ENCODE measurements at places on chromosomes 2 and 18.

DNA sequence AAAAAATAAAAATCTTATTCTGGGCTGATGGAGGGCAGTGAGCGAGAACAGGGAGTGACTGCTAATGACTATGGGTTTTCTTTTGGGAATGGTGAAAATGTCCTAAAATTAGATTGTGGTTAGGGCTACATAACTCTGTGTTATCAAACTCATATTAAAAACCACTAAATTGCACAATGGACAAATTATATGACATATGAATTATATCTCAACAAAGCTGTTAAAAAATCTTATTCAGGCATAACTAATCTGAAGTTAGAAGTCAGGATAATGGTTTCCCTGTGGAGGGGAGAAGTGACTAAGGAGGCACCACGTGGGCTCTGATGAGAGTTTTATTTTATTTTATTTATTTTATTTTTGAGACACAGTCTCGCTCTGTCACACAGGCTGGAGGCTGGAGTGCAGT, 32.1 kb upstream of the DPP4 start:
- no peak for DNase-seq

- DNase-seq: no peak
These were observed 25.1 kb upstream of the ME2 start for GRCh38 chr18:50853863-50854271.

- peak; percentile 18 for DNase-seq
These were observed 32.0 kb upstream of the GPR39 start for GRCh38 chr2:132384491-132385151.

GRCh38 chr2:240463866-240464481, 28.5 kb downstream of the GPC1 start:
- no peak for DNase-seq

DNA sequence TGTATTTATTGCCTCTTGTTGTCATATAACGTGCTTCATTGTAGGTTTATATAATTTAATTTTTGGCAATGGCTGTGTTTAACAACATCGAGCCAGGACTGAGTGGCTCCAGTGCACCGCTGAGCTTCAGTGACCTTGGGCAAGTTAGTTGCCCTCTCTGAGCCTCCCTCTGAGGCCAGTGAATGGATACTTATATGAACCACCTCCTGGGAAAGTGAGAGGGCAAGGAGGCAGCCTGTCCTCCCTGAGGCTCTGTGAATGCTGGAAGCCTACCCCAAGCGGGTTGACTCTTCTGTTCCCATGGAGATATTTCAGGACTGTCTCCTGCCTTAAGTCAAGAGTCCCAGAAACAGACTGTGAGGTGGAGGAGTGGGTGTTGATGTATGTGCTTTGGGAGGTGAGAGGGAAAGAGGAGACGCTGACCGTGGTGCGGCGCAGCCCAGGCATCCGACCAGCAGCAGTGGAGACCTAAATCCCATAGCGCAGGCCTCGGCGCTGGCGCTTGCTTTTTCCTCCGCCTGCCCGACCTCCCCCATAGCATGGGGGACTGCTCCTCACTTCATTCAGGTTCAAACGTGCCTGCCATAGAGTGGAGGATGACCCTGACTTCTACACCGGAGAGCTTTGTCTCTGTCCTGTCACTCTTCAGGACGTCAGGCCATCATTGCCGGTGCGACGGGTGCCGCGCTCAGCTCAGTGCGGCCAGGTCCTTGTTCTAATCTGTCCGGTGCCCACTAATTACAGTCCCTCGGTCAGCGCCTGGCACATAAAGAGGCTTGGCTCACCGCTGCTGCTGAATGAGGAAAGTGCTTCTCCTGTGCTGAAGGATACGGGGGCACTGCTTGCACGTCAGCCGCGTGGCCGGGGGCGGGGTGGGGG, 167.3 kb upstream of the HS6ST1 start:
- DNase-seq: no peak

GRCh38 chr2:50431958-50432650, 599.8 kb downstream of the NRXN1 start:
- DNase-seq: no peak

DNA sequence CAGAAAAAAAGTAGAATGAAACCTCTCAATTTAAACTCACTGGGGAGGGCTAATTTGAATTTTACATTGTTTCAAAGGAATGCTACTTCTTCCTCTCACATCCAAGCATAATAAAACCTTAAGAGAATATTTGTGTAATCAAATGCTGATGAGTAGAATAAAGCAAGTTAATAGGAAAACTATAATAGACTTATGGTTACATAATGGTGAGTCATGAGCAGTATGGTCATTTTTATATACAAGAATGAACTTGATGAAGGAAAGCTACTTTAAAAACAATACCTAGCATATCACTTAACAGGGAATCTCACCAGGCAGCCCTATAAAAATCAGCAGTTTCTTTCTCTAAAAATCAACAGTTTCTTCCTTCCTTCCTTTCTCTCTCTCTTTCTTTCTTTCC, 80.3 kb downstream of the VSNL1 start:
- no peak for DNase-seq

DNA sequence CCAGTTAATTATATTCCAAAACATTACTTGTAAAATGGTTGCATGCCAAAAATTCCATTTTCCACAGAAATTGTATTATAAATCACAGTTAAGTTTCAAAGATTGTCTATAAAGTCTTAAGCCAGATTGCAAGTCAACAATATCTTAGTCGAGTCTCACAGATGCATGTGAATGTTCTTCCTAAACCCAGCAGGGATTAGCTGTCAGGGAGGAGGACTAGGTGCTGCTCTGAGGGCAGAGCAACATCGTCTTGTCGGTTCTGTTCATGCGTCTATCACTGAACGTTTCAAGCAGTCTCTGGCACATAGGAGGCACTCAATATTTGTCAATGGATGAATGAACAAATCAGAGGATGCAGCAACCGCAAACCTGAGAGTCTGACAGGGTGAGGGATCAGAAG, 27.0 kb downstream of the EPB41L3 start:
- no peak for DNase-seq

DNA sequence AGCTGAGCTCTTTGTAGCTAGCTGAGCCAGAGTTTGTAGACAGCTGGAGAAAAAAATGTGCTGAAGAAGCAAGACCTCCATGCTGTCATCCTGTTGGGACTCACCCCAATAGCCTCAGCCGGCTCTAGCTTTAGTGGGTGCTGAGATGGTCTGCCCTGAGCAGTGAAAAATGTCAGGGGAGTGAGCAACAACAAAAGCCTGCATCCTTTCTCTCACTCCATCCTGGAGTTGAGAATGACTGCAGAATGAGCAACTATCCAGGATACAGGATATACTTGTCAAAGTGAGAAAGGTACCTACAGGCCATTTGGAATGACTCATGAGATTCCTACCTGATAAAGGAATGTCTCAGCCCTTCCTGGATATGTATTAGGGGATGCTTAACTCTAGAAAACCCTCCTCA, 146.1 kb upstream of the DLX2 start:
- DNase-seq: no peak

DNA sequence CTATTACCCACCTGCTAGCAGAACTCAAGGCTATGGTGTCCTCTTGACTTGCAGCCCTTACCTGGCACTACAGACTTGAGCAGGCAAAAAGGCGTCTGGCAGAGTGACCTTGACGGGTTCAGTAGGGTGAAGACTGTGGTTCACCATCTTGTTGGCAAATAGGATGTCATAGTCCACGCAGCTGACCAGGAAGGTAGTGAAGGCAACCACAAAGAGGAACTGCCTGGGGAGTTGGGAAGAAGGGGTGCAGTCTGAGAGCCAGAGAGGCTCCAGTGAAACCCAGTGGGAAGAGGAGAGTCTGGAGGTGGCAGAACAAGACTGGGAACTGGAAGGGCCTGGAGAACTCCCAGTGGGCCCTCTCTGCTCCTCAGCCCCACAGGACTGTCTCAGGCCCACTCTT, 4.1 kb downstream of the ATG9A start:
- DNase-seq: no peak
